ENCODE measurements at places on chromosomes 13 and 19.
A peak's percentile ranks its signal among the peaks of the same experiment; 100 is the strongest.

DNA sequence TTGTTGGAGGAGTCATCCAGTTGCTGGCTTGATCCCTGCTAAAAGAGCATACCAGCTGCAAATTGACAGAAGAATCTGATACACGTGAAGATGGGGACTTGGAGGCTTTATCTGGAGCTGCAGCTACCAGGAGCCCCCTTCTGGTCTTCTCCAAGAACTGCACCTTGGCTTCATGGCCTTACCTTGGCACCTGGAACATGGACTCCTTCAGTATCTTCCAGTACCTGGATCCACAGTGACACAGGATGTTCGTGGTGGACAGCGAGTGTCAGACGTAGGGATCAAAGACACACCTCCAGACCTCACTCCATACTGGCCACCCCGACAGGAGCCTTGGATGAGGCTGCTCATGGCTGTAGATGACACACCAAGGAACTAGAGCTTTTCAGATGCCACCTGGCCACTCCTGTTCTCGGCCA, 9.9 kb upstream of the ACSBG2 start:
- peak; percentile 41 for DNase-seq

DNA sequence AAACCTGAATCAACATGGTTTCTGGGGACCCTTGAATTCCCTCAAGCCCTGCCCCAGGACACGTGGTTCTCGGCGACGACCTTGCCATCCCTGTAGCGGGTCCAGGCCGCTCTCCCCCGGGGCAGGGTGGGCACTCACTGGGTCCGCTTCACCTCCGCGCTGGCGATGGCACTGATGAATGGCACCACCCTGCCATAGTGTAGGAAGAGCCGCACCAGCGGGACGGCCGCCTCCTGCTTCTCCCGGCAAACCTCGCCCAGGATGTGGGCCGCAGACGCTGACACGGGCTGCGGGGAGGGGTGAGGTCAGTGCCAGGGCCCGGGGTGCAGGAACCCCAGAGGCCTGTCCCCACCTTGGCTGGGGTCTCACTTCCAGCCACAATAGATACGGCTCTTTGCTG, 44.1 kb upstream of the C13orf46 start:
- DNase-seq, result no peak

DNA sequence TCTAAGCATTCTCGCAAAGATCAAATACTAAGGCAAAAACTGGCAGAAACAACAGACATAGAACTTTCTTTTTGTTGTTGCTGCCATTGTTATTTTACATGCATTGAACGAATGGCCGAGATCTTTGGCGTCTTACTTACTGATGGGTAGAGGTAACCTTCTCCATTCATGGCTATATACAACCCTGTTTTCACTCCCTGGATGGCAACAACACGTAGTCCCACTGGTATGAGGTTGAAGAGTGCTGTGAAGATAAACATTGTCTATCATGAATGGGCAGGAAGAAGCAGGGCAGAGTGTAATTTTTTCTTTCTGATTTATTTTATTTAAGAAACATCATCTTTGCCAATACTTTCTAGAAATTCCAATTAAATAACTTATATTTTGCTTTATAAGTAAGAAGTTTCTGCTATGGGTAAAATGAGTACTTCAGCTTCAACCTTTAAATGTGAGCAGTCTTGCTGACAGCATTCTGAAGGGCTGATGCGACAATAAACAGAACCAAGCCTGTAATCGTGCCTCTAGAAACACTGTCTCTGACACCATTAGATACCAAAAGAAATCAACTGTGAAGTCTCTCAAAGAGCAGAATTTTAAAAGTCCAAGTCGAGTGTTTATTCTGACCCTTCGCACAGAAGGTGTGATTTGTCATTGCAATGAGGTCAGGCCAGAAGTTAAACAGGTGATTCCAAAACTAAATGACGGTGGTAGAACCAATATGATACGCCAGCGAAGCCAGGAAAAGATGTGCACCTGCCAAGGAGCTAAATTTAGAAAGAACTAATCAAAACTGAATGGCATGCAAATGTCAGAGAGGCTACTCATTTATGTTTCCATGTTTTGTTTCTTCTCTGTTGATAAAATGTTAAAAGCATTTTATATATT, 416.4 kb downstream of the ITGBL1 start:
- no peak for DNase-seq

GRCh38 chr13:24042710-24043440, 117.6 kb upstream of the SPATA13 start:
- DNase-seq, result no peak

Data from stimulated activated CD8-positive, alpha-beta memory T cell treated with anti-CD3 and anti-CD28 coated beads, Interleukin-4, amount 100 ng/mL, for 4 hours (primary cell).